WTC11 (cell line): ENCODE measurements at places on chromosomes 13 and 19.

DNA sequence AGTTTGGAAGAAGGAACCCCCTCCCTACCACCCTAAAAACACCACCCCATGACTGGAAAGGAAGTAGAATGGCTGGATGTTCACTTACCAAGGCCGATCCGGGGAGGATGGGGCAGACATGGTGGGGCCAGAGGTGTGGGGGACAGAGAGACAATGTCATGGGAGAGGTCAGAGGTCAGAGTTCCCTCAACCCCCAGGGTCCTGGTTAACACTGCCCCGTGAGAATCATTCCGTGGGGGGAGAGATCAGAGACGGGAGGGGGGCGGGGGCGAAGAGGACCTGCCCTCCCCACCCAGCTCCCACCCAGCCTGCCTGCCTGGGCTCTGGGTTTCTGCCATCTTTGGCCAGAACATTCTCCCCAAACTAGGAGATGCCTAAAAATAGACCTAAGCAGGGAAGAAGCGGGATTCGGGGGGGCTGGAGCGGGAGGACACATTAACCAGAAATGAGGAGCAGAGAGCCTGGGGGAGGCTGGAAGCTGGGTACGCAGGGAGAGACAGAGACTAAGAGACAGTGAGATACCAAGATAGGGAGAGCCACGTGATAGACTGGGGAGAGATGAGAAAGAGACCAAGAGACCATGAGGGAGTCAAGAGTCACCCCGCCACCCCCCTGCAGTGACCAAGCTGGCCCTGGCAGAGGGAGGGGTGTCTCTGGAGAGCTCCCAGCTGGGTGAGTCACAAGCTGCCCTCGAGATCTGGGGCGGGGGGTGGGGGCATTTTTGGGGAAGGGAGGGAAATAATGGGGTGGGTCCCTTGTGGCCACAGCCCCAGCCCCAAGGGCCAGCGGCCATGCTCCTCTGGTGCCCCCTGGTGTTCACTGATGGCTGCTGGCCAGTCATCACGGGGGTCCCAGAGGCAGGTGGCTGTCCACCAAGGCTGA, 6.1 kb upstream of the KANK2 start:
- DNase-seq, result peak; percentile 81

- DNase-seq, result no peak
Observed at GRCh38 chr13:46307554-46307953, 79.5 kb downstream of the RUBCNL start.

DNA sequence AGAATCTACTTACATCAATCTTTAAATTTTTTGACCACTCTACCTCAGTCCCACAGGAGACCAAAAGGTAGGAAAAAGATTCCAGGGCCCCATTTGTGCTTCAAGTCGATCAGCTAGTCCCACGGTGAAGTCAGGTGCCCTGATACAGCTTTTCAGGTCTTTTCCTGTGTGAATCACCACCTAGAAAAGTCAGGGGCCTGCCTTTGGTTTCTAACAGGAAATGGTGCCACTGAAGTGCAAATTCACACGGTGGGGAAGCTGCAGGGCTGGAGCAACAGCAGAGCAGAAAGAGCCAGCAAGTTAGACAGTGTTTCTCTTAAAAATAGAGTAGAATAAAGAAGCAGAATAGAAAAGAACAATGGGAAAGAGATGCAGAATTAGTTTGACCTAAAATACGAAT, 107.5 kb downstream of the KLF12 start:
- DNase-seq, result peak; percentile 53

DNA sequence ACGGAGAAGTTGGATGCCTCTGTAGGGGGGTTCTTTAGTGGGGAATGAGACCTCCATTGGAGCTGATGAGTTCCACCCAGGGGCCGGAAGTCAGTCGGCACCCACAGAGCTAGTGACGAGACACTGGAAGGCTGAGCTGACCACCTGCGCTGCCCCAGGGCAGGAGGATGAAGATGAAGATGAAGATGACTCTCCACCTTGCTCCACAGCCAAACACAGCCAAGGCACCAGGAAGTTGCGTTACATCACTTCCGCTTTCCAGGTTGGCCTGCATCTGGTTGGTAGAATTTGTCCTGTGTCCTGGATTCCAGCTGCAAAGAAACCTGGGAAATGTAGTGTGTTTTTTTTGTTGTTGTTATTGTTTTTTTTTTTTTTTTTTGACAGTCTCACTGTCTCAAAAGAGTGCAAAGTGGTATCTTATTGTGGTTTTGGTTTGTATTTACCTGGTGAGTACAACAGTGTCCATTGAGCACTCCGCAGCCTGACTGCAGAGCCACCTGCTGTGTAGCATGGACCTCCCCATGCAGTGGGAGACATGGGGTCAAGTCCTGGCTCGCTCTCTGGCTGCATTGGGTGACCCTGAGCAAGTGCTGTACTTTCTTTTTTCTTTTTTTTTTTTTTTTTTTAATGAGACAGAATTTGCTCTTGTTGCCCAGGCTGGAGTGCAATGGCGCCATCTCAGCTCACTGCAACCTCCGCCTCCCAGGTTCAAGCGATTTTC, 1.9 kb downstream of the TBC1D17 start:
- no peak for DNase-seq

DNA sequence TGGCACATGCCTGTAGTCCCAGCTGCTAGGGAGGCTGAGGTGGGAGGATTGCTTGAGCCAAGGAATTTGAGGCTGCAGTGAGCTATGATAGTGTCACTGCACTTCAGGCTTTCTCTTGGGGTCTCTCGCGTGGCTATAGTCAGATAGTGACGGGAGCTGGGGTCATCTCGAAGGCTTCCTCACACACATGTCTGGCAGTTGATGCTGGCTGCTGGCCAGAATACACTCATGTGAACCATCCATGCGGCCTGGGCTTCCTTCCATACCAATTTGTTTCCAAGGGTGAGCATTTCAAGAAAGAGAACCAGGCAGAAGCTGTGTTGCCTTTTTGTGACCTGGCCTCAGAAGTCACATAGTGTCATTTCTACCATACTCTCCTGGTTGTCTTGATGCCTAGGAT, 26.4 kb downstream of the LEUTX start:
- no peak for DNase-seq

DNA sequence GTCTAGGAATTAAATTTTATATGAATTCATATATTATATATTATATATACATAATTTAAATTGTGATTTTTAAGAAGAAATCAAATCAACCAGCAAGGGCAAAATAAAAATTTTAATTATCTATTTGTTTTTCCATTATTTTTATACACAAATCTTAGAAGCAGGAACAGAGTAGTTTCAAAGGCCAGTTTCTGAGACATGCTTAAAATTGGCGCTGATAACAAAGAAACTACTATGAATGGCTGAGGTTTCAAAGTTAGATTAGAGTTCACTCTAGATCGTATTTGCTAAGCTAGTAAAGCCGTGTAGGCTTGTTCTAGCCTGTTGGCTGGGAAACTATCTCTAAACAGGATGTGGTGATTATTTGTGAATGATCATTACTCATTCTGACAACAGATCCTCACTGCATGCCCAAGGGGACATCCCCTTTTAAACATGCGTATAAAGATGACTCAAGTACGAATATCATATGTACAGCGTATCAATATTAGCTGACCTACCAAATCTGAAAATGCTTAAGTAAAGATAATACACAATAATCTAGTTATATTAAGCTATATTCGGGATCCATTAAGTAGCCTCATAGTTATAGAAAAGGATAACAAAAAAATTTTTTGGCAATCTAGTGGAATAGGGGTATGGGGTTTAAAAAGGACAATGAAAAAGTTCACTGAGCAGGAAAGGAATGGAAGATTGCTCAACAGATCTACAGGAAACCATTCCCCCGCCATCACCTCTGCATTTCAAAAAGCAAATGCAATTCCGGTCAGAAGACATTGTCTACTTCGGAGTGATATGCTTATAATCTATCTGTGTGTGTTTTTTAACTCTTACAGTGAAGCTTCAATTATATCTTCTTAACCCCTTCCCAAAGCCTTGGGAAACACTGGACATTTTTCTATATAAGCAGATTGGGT, 150.1 kb downstream of the SHISA2 start:
- DNase-seq, result no peak

GRCh38 chr13:75312884-75313520, 169.0 kb downstream of the TBC1D4 start:
- DNase-seq, result no peak

DNA sequence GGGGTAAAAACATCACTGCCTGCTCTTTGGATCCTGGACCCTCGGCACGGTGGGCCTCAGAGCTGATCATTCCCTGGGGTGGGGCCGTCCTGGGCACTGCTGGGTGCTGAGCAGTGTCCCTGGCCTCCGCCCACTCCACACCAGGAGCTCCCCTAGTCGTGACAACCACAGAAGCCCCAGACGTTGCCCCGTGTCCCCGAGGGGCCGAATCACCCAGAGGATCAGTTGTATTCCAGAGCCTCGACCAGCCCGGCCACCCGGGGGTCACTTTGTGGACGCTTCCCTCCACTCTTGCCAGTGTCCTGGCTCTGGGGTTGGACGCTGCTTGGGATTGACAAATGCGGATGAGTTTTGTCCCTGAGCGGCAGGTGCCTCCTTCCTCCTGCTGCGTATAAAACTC, 10.2 kb downstream of the C2CD4C start:
- no peak for DNase-seq

- no peak for DNase-seq
Observed at GRCh38 chr19:56086671-56087430, 34.2 kb downstream of the ZNF787 start.

GRCh38 chr19:48968179-48968661, 3.1 kb downstream of the FTL start:
- no peak for DNase-seq

DNA sequence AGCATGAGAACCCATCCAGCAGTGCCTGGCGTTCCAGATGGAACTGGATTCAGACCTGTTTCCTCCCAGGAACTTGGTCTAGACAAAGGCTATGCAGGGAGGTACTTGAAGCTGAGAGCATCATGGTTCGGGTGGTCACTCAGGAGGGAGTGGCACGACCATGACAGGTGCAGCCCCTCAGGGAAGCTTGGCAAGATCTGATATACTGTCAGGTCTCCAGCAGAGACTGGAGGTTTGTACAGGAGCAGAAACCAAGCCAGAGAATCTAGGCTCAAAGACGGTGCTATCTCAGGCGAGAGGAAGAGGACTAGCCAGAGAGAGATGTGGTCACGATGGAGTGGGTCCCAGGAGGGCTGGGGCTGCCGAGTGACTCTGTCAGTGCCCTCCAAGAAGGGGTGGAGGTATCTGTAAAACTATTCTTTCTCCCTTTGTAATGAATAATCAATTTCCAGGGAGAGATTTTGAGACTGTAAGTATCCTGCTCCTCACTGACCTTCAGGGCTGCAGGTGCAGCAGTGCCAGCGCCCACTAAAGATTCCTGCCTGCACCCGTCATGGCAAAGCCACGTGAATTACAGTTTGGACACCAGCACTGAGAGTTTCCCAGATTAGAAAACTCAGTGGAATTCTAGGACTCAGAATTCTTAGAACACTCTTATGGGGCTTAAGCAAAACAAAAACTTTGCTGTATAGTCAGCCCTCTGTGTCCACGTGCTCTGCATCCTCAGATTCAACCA, 10.2 kb upstream of the DCUN1D2 start:
- no peak for DNase-seq

DNA sequence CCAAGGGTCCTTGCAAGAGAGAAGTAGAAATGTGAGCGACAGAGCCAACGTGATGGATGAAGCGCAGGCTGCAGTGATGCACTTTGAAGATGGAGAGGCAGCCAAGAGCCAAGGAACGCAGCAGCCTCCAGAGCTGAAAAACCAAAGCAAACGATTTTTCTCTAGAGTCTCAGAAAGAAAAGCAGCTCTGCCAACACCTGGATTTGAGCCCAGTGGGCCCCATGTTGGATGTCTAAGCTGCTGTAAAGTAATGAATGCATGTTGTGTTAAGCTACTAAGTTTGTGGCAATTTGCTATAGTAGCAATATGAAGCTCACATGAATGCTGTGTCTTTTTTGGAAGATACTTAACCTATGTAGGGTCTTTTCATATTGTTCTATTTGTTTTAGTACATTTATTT, 894.3 kb downstream of the EFNB2 start:
- no peak for DNase-seq

DNA sequence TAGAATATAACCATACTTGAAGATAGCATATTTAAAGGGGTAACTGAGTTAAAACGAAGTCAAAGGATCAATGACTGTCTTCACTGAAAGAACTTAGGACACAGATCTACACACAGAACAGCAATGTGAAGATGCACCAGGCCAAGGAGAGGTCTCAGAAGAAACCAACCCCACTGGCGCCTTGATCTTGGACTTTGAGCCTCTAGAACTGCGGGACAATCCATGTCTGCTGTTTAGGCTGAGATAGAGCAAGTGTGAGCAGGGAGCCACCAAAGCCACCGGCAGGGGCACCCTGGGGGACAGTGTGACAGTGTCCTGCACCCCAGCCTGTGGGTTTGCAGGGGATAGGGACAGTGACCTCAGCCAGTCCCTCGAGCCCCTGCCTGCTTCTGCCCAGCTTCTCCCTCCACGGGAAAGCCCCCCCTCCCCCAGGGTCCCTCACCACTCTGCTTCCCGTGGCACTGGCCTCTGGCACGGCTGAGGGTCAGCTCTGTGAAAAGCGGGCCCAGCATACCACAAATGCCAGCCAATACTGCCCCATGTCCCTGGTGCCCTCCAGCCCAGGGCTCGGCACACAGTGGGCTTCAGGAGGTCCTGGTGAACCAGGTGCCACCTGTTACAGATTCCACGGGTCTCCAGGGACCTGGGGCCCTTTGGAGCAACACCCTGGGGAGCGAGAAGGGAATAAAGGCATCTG, 40.8 kb downstream of the KLF2 start:
- DNase-seq, result no peak

- DNase-seq, result no peak
Observed at GRCh38 chr13:75050419-75051046, 431.4 kb downstream of the TBC1D4 start.

- DNase-seq, result no peak
Observed at GRCh38 chr13:110187641-110188161, 119.3 kb downstream of the COL4A1 start.

DNA sequence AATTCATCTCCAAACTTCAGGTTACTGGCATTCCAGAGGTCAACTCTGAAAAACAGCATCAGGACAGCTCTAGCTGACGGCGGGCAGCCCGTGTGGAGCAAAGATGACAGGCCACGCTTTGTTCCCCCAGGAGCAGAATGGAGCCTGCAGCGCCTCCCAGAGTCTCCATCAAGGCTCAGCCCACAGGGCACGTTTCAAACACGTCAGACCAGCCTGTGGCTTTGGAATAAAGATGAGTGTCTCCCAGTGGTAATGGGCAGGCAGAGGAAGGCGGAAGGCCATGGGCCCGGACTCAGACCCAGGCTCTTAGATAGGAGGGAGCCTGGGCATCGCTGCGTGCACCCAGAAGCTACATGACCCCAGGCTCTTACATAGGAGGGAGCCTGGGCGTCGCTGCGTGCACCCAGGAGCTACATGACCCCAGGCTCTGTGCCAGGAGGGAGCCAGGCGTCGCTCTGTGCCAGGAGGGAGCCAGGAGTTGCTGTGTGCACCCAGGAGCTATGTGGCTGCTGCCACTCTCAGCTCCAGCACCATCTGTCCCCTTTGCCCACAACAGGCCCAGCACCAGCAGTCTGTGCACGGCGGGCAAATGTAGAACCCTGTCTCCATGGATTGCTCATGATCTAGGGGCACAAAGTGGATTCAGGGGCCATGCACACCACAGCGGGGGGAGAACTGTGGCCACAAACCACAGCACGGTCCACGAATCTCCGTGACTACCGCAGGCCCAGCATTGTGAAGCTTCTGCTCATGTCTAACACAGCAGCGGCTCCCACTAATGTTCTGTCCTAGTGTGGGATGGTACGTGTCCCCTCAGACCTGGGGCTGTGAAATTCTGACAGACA, 47.8 kb upstream of the C13orf46 start:
- no peak for DNase-seq
